Stimulated activated CD4-positive, alpha-beta T cell treated with anti-CD3 and anti-CD28 coated beads, Interleukin-1b, Interleukin-23, amount 100 ng/mL, for 1 hour (primary cell): ENCODE measurements at places on chromosomes 1 and 21.

DNA sequence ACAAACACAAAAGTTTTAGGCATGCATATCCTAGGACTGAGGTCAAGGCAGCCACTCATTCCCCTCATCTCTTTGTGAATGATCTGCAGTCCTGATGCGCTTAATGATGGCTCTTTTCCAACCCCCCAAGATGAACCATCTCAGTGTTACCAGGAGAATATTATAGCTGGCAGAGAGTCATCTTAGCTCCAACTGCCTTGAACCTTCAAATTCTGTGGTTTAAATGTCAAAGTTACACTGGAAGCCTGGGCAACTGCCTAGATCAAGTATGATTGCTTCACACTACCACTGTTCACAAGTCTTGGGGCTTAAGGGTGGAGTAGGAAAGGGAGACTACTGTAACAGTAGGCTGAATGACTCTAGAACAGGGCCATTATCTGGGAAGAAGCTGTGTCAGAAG is 8.0 kb upstream of the MYBPHL start:
- no peak for DNase-seq

GRCh38 chr1:236692742-236693141 is 6.4 kb downstream of the ACTN2 start:
- no peak for DNase-seq

- no peak for DNase-seq
These were observed 212.2 kb upstream of the RAB4A start for GRCh38 chr1:229058729-229059128.

- peak; percentile 72 for DNase-seq
These were observed 30.9 kb downstream of the PRDM2 start for GRCh38 chr1:13730751-13731482.

GRCh38 chr1:247358920-247359319 is 27.3 kb upstream of the ZNF496 start:
- DNase-seq: no peak

DNA sequence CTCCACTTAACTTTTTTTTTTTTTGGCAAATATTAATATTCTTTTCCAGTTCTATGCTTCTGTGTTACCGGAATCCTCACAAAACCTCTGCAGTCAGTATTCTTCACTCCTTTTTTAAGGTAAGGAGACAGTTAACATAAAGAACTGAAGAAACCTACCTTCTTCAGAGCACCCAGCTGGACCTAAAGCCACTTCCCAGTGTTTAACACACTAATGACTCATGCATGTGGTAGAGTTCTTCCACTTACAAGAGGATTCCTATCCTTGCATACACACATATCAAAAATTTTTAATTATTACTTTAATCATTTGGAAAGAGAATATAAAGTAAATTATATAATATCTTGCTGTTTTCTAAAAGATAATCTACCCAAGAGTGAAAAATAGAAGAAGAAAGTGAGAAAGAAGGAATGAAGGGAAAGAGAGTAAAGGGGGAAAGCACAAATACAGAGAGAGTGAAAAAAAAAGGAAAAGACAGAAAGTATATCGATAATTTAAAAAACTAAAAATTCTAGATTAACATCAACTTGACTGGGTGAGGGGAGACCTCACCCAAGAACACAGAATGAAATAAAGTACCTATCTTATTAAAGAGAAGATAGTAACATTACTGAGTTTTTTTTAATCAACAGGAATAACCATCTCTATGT is 54.9 kb downstream of the ENAH start:
- DNase-seq: no peak

- no peak for DNase-seq
These were observed 18.8 kb upstream of the LIN9 start for GRCh38 chr1:226327761-226328162.

- no peak for DNase-seq
These were observed 19.1 kb downstream of the DMBX1 start for GRCh38 chr1:46508757-46509156.

DNA sequence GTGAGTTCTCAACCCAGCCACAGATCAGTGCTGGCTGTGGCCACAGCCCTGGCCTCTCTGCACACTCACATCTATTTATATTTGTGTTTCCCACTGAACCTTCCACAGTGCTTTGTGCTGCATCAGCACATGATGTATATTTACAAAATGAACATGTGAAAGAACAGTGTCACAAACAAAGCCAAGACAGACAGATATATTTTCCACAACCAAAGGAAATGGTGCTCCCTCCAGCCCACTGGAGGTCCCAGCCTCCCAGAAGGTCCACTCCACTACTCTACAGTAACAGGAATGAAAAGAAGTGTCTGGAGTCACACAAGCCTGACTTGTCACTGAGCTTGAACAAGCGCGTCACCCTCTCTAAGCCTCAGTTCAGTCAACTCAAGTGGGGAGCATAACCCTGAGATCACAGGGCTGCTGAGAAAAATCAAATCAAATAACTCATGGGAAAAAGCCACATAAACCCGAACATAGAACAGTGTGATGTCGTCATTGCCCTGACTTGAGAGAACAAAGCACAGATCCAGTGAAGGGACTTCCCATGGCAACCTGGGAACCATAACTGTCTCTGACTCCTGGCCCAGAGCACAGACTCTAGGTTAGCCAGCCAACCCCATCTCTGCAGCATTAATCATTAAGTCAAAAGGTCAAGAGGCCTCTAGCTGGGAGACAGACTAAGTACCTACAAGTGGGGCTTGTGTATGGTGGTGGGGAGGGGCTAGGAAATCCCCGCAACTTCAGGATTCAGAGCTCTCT is 121.2 kb downstream of the TRABD2B start:
- DNase-seq: no peak

GRCh38 chr21:45849651-45850050 is 131.9 kb upstream of the COL6A1 start:
- DNase-seq: no peak

GRCh38 chr1:246651012-246651695 is 73.1 kb upstream of the SCCPDH start:
- no peak for DNase-seq

DNA sequence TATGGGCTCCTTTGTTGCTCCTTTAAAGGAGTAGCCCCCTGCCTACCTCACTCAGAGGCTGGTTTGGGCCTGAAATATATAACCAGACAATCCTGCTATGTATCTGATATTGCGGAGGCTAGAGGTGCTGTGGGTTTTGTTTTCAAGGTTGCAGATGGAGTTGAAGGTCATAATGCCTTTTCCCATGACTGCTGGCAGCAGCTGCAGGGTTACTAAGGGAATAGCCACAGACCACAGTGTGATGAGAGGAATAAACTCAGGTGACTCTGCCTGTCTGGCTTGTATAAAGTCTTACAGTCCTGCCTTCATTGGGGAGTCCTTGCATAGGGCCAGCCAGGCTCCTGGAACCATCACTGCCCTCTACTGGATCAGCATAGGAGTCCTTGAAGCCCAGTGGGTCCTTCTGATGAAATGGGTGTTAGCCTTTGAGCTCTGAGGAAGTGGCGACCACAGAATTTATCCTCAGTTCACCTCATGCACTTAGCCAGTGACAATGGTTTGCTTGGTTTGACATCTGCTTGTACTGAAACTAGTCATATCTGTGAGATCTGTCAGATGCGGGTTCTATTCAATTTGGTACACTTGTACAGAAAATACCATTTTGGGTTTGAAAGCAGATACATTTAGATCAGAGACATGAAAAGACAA is 174.4 kb upstream of the HMCN1 start:
- DNase-seq: no peak

DNA sequence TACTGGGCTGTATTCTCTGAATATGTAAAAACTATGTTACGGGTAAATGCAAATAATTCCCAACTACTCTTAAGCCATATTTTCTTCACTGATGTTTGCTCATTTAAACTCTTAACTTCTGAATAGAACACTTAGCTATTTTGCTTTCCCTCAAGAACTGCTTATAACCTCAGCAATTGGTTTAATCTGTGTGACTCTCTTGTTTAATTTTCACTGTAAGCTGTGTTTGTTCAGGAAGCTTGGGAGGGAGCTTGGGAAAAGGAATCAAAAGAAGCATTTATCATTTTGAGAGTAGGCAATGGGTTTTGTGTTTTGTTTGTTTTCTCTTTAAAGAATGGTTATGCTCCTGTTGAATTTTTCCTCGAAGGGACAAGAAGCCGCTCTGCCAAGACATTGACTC is 24.4 kb downstream of the GNPAT start:
- DNase-seq: no peak

DNA sequence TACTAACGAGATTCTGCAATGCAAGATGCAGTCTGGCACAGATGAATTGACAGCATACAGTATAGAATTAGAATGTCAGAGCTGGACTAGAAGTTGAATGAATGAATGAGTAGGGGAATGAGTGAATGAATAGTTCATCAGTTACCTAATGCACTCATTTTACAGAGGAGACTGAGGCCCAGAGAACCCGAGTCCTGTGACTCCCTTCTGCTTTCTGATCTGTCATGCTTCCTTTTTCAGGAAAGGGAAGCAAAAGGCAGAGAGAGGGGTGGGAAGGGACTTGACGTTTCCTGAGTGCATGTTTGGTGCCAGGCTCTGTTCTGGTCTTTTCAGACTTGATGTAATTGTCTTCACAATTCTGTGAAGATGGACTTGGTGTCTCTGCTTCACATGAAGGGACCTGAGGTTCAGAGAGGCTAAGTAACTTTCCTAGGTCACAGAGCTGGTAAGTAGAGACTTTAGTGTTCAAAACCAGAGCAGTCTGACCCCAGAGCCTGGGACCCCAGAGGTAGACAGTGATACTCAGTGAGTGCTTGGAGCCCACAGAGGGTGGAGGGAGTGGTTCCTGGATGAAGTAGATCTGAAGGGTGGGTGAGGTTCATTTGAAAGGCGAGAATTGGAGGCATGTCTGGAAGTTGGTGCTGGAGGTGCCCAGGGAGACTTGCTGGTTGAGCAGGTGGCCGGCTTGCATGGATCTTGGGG is 8.0 kb upstream of the MEX3A start:
- no peak for DNase-seq

DNA sequence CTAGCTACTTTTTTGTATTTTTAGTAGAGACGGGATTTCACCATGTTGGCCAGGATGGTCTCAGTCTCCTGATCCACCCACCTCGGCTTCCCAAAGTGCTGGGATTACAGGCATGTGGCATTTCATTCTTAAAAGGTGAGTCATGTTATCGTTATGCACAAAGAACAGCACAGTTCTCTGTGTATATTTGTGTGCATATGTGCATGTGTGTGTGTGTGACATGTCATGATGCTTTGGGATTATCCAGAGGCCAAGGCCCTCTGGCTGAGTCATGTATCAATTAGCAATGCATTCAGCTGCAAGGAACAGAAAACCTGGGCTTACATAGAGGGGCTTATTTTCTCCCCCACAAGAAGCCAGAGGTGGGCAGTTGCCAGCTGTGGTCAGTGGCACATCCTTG is 301.7 kb upstream of the KAZN start:
- DNase-seq: no peak

GRCh38 chr1:14082331-14082730 is 382.3 kb downstream of the PRDM2 start:
- no peak for DNase-seq

DNA sequence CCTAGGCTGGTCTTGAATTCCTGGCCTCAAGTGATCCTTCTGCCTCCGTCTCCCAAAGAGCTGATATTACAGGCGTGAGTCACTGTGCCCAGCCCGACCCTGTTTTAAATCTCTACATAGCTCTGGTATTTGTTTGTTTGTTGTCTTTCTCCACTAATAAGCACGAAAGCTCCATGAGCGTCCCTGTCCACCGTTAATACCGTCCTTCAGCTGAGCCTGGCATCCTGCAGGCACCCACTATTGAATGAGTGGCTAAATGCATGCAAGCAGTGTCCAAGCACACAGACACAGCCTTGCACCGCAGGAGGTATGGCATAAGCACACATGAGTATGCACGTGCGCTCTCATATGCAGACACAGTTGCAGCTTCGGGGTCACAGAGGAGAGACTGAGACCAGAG is 4.5 kb upstream of the COL16A1 start:
- no peak for DNase-seq

GRCh38 chr1:227792216-227793078 is 23.0 kb upstream of the PRSS38 start:
- no peak for DNase-seq

DNA sequence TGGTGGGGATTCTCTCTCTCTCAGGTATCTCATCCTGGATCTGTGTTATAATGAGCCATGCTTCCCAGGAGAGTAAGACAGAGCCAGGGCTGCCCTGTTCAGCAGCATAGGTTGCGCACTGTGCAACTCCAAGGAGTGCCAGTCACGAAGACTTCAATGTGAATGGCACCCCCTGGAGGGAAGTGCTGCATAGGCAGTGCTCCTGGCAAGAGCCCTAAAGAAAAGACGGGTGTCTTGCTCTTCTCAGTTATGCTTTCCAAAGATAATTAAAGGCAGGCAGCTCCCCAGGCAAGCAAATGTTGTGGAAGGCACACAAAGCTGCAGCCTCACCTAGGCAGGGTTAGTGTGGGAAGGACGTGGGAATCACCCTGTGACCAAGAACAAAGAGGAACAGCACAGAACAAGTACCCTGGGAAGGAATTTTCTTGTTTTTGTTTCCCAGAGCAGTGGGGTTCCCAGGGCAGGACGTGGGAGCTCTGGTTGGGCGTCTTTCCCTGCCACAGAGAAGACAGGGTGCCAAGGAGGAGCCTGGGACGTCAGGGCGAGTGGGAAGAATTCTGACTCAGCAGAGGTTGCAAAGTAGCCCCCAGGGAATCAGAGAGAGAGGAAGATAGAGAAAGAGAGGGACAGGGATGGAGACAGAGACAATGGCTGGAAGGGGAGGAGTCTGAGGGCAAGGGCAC is 120.9 kb downstream of the KCNN3 start:
- DNase-seq: no peak

DNA sequence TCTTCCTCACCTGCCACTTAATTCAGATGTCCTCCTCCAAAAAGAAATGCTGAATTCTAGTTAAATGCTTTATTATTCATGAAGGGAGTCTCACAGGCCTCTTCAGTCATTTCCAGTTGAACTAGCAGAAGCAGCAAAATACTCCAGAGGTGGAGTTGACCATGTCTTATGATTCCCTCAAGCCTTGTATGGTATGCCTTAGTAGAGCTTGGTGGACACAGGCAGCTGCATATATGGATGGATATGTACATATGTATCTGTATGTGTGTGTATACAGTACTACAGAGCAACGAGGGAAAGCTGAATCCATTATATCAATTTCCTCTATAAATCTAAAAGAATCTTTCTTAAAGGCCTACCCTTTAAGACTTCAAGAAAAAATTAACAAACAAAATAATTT is 83.6 kb upstream of the HP1BP3 start:
- DNase-seq: no peak

- no peak for DNase-seq
These were observed 18.9 kb downstream of the UBE4B start for GRCh38 chr1:10051656-10052055.

DNA sequence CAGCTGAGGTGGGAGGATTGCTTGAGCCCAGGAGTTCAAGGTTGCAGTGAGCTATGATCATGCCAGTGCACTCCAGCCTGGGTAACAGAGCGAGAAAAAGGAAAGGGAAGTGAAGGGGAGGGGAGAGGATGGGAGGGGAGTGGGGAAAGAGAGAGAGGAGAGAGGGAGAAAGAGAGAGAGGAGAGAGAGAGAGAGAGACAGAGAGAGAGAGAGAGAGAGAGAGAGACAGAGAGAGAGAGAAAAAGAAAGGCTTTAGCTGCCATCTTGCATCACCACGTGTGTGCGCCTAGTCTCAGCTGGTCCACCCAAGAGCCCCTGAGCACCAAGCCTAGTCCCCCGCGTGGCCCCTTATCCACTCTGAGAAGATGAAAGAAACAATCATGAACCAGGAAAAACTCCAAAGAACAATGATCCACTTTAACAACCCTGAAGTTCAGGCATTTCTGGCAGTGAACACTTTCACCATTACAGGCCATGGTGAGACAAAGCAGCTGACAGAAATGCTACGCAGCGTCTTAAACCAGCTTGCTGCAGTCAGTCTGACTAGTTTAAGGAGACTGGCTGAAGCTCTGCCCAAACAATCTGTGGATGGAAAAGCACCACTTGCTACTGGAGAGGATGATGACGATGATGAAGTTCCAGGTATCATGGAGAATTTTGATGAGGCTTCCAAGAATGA is 115.5 kb upstream of the CDC42BPA start:
- DNase-seq: no peak
